ENCODE measurements at places on chromosomes 5 and 9.

- no peak for DNase-seq
Measured at GRCh38 chr5:27814983-27815382, 776.6 kb upstream of the CDH9 start.

- peak; percentile 47 for DNase-seq
Measured at GRCh38 chr9:109779711-109780452, at the start of gene PALM2AKAP2. PALM2AKAP2 (plus strand) TSS chr9:109780198; CDS start chr9:109780489, 291 bp downstream.

DNA sequence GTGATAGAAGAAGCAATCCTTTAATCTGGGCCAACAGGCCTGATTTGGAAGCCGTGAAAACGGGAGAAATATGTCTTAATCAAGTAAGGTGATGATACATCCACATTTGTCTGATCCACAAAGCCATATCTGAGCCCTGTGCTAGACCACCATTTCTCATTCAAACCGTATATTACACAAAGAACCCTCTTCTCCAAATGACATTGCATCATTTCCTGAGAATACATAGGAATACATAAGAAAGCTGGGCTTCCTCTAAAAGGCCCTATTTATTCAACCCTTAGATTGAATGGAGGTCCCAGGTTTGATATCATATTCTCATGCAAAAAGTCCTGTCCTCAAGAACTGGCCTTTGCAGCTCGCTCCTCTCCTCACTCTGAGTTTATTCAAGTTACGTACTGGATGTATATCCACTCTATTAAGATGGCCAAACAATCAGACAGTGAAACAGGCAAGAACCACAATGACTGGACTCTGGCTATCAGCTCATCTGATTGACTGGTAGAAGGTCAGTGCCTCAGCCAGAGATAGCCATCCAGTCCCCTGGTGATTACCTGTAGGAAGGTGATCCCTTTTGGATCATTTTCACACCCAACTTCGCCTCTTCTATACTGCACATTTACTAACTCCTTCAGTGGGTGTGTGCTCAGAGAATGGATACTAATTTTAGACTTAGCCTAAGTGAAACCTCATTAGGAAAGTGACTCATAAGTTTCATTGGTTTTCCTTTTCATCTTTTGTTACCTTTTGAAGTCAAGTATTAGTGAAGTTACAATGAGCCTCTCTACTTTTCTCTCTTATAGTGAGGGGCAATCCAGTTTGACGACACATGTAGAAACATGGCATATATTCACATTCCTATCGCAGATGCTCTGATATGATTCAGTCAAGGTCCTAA, 167.6 kb upstream of the WWC1 start:
- no peak for DNase-seq

- DNase-seq: no peak
Measured at GRCh38 chr9:38294220-38294960, 98.1 kb upstream of the ALDH1B1 start.

GRCh38 chr9:29625292-29625731, 2052.0 kb upstream of the C9orf72 start:
- peak; percentile 2 for DNase-seq

- DNase-seq: no peak
Measured at GRCh38 chr5:39750661-39751060, 325.9 kb upstream of the DAB2 start.

GRCh38 chr5:34827588-34828506, 11.1 kb upstream of the TTC23L start:
- no peak for DNase-seq

GRCh38 chr9:7298123-7298522, 501.5 kb downstream of the DMAC1 start:
- no peak for DNase-seq

DNA sequence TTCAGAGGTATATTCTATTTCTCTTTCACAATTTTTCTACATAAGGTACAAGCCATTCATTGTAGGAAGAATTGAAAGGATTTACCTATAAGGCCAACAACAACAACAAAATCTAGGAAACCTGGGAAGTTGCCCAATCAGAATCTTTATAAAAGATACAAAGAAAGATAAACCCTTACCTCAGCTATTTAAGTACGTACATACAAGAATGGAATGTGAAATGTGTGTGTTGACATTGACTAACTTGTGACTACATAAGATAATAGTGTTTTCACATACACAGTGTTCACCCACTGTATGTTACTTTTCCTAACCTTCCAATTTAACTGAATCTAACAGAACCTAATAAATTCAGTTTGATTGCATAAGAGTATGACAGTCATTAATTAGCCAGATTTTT, 154.1 kb downstream of the ADAMTS6 start:
- no peak for DNase-seq

DNA sequence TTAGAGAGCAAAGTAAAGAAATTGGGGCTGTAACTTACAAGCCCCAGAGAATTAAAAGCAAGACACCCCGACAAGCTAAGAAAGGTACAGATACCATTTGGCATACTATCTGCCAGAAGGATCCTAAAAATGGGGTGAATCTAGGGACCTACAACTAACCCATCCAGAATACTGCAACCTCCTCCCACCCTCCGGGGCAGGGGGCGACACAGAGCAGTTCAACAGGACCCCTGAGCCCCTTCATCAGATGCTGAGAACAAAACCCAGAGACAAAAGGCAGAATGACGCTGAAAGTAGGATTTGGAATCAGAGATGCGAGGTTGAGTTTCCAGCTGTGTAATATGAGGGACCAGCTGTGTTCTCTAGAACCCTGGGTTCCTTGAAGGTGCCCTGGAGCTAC, 71.2 kb downstream of the EPB41L4B start:
- peak; percentile 38 for DNase-seq

GRCh38 chr9:33318225-33318624, 27.9 kb downstream of the NFX1 start:
- no peak for DNase-seq

DNA sequence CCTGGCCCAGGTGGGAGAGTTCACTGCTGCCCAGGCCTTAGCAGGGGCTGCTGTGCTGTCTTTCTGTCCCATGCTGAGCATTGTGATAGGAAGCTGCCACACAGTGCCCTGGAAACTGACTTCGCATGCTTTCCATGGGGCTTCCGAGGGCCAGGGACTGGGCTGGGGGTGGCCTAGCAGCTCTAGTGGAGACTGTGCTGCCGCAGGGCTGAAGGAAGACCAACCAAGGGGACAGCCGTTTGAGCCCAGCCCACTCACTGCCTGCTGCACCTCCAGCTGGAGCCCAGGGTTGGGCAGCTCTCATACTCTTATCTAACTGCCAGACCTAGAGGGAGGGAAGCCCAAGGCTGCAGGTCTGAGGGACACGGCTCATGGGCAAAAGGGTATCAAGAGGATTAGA, 79.2 kb downstream of the RGS3 start:
- no peak for DNase-seq

DNA sequence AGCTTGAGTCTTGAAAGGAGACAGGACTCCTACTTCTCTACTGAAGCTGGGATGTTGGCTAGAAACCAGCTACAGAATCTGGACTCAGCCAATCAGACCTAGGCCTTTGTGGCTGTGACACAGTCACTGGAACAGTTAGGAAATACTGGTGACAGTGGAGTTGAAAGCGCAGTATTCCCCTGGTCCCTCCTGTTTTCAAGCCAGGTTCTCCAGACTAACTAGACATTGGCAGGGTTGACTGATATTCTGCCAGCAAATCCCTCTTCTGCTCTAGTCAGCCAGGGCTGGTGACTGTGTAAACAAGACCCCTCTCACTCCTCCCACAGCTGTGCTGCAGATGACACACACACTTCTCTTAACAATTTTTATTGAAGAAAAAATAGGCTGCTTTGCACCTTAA, 8.7 kb downstream of the SHROOM1 start:
- no peak for DNase-seq

- no peak for DNase-seq
Measured at GRCh38 chr9:105047742-105048041, 119.7 kb upstream of the ABCA1 start.

GRCh38 chr5:116442095-116442534, 132.5 kb downstream of the SEMA6A start:
- peak; percentile 49 for DNase-seq

DNA sequence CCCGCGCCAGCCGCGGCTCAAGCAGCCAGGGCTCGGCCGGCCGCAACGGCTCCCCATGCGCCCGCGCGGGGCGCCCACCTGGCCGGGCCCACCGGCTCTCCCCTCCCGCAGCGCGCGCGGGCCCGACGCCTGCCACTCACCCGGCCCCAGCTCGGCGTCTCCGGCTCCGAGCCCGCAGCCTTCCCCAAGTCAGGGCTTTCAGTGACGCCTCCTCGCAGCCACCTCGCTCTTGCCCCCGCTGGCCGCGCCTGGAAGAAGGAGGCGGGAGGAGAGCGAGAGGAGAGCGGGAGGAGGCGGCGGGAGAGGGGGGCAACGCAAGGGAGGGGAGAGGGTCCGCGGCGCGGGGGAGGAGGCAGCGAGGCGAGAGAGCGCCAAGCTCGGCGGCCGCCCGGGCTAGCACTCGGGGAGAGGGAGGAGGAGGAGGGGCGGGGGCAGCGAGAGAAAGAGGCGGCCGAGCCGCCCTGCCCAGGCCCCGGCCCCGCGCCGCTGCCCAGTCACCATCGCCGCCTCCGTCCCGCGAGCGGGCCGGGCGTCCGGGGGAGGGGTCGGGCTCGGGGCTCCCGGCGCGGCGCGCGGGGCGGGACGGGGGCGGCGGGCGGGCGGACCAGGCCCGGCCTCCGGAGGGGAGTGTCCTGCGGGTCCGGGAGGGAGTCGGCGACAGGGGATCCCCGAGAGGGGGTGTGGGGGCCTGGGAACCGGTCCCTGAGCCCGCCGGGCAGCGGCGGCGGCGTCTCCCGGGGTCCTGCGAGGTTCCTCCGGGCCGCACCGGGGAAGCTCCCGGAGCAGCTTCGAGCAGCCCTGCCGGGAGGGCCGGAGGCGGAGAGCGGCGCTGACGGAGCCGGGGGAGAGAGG, at the start of gene LHFPL2:
Gene LHFPL2 (minus strand): TSS at position 414 of the 852 bp plus-strand sequence. CDS start 138,559 bp downstream, outside the sequence.
- DNase-seq: peak; percentile 95

GRCh38 chr5:148507648-148508047, 123.9 kb downstream of the FBXO38 start:
- no peak for DNase-seq

DNA sequence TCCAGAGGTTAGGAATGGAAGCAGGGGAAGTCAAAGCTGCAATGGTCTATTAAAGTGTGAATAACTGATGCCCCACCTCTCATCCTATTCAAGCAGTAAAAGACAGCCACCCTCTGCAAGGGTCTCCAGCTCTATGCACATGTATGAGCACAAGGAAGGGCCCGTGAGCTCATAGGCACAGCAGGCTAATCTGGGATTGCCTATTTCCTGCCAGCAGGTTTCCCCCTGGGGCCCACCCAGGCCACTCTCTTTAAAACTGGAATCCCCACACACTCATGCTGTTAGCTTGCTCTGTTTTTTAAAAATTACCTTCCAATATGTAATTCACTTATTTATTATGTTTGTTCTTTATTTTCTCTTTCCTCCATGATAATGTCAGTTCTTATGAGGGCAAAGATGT, 48.7 kb upstream of the ZNF366 start:
- DNase-seq: no peak

DNA sequence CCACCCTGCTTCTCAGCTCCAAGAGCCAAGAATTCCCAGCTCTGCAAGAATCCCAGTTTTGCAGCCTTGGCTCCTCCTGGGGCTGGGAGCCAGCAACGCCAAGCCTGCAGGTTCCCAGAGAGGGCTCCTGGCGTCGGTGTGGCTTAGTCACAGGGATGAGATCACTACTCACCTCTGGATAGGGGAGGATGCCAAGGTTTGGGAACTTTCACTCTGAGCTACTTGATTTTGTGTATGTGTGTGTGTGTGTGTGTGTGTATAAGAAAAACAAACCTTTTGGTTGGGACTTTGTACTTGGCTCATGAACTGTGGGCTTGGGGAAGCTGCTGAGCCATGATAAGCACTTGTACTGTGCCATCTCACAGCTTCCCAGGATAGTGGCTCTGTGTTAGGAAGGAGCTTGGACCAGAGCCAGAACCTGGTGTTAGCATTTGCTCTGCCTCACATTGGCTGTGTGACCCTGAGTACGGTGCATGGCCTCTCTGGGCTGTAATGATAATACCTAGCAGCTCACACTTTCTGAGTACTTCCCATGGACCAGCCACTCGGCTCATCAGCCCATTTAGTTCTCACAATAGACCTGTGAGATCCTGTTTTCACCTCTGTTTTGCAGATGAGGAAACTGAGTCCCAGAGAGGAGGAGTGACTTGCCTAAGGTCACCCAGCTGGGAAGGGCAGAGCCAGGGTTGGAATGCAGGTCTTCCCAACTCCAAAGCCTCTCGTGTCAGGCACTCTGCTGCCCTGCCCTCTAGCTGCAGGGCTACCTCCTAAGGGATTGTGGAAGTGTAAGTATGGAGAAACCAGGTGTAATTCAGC, 41.4 kb upstream of the DAB2IP start:
- no peak for DNase-seq

- DNase-seq: no peak
Measured at GRCh38 chr9:6899274-6899673, 141.5 kb downstream of the KDM4C start.

GRCh38 chr5:168152660-168153059, 138.8 kb upstream of the WWC1 start:
- no peak for DNase-seq

DNA sequence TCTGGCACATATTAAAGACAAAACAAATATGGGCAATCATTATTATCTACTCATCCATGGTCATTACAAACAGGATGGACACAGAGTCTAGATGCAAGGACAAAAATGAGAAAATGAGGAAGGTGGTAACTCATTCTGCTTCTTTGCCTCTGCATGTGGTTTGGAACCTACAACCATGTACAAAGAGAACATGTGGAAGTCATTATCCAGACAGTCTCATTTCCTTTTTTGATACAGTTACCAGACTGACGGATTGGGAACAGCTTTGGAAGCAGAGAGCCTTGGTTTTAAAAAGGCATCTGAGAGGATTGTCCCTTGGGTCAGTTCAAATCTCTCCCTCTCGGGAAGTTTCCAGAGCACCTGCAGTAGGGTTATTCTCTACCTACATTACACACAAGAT, 433.4 kb upstream of the TNC start:
- no peak for DNase-seq

- no peak for DNase-seq
Measured at GRCh38 chr9:2019723-2020122, 4.6 kb downstream of the SMARCA2 start.

- DNase-seq: no peak
Measured at GRCh38 chr5:74403771-74404170, 236.8 kb downstream of the ENC1 start.

- DNase-seq: no peak
Measured at GRCh38 chr5:78586251-78586650, 62.3 kb downstream of the LHFPL2 start.

- no peak for DNase-seq
Measured at GRCh38 chr5:68395926-68396511, 180.5 kb downstream of the PIK3R1 start.

All from SK-N-SH (cell line).